ENCODE measurements at places on chromosomes 6 and 20.
A peak's percentile ranks its signal among the peaks of the same experiment; 100 is the strongest.

GRCh38 chr6:13811627-13812358 is 2.6 kb downstream of the MCUR1 start:
- no peak for DNase-seq

- peak; percentile 67 for DNase-seq
These were observed 9.4 kb upstream of the FRMD1 start for GRCh38 chr6:168088161-168089053.

DNA sequence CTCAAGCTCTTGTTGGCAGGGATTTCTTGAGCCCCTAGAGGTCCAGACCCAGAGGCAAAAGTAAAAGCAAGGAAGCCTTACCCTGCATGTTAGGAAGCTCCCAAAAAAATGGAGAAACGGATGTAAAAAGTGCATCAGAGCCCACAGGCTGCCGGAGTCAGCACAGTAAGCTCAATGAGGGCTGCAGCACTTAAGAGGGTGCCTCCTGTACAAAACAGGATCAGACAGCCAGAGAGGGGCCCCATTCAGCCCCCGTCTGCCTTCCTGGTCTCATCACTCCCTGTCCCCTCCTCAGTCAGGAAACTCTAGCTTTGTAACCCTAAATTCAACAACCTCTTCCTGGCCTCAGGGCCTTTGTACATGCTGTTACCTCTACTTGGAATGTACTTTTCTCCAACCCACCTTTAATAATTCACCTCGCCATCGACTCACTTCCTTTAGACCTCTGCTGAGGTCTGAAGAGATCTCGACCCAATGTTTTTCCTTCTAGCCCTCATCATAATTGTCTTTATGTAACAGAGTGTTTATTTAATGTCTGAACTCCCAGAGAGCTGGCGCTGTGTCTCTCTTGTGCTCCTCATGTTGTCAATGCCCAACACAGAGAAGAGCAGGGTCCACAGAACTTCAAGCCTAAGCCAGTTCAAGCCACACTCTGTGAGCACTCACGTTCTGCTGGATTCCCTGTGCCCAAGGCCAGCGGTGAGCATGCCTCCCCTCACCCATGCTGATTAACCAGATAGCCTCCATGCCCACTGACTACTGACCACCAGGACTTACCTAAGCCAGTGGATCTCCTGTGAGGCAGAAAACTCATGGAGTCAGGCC is 2.8 kb upstream of the PLCG1 start:
- DNase-seq = no peak

GRCh38 chr6:169960886-169961611 is 209.6 kb downstream of the ERMARD start:
- DNase-seq = no peak

DNA sequence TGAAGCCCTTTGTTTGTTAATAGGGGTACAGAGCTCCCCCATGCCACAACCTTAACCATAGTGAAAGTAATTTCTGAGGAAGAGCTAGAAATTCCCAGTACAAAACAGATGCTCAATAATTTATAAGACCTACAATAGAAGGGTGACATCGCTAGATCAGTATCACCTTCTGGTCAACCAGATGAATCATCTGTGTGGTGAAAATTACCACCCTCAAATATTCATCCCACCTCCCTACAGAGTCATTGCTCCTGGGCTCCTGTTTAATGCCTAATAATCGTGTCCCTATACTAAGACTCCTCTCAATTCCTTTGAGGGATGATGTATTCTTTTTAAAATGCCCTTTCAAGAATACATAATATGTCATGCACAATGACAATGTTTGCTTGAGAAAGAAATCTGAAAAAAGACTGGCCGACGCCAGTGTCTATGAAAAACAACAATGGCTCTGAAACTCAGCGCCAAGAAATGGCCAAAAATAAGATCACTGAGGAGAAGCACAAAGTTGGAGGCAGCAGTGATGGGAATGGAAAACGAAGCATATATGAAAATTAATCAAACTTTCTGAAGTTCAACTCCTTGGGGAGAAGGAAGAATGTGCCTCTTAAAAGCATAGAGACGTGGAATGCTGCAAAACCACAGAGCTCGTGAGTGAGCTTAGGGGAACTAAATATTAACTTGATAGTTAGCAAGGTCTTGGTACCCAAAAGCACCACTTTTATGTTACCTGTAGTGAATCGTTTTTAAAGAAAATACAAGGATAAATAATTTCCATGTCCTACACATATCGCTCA is 11.0 kb upstream of the ADGRF5 start:
- no peak for DNase-seq

DNA sequence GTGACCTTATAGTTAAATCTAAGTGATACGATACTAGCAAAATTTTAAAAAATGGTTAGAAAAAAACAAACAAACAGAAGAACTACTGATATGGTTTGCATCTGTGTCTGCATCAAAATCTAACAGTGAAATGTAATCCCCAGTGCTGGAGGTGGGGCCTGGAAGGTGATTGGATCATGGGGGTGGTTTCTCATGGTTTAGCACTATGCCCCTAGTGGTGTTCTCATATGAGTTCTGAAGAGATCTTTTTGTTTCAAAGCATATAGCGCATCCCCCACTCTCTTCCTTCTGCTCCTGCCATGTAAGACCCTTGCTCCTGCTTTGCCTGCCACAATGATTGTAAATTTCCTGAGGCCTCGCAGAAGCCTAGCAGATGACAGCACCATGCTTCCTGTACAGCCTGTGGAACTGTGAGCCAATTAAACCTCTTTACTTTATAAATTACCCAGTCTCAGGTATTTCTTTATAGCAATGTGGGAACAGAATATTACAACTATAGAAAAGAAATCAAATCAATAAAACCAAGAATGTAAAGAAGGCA is 5.4 kb downstream of the FBXL4 start:
- no peak for DNase-seq

DNA sequence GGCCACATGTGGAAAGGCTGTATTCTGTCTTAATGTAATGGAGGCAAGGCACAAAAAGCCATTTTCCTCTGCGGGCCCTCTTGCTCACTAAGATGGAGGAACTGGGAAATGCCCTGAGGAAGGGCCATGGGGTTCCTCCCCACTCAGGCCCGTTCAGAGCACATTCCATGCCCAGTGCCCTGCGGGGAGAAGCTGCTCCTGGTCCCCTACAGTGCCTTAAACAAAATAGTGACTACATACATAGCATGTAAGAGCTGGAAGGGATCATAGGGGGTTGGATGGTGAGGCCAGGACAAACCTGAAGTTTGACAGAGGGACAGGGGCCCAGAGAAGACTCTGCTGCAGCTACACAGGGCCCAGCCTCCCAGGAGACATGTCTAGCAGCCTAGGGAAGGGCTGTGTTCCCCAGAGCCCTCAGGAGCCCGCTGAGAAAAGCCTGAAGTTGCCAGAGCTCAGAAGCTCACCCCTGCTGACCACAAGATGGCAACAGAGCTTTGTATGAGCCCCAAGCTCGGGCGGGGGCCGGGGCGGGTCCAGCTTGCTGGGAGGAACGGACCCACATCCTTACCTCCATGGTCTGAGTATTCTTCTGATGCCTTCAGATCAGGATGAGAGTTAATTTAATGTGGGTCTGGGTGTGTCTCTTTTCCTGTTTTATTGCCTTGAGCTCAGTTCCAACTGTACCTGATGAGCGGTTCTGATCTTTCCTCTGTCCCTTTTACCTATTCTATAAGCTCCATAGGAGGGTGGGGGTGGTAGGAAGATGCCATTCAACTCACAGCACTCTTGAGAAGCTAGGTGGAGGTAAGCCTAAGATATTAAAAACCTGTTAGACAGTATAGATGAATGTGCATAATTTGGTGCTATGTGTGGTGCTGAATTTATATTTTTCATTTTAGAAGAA is 242.9 kb downstream of the CDC5L start:
- DNase-seq = peak; percentile 68

GRCh38 chr6:99402448-99402847 is 8.5 kb upstream of the COQ3 start:
- DNase-seq = no peak

DNA sequence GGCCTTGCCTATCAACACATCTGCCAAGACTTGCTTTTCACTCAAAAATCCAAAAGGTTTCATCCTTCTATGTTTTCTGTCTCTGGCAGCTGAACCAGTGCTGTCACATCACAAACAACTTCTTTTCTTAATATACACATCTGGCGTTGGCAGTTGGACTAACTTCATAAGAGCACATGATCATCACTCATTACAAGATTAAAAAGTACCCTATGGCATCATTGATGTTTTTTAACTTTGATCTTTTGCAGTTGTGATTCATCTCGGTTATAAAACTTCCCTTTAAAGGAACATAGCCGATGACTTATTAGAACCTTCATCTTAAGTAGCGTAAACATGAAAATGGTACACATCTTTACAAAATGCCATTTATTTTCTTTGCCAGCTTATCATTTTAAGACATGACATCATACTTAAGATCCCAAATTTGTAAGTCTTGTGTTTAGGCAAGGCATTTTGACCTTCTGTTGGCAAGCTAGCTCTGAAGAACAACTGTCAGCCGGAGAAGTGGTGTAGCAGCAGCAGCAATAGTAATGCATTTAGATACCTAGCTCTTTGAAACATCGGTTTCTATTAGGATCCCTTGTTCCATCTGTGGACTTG is 64.2 kb upstream of the SUPT3H start:
- DNase-seq = no peak

- no peak for DNase-seq
These were observed 44.1 kb downstream of the SCP2D1 start for GRCh38 chr20:18857640-18858039.

DNA sequence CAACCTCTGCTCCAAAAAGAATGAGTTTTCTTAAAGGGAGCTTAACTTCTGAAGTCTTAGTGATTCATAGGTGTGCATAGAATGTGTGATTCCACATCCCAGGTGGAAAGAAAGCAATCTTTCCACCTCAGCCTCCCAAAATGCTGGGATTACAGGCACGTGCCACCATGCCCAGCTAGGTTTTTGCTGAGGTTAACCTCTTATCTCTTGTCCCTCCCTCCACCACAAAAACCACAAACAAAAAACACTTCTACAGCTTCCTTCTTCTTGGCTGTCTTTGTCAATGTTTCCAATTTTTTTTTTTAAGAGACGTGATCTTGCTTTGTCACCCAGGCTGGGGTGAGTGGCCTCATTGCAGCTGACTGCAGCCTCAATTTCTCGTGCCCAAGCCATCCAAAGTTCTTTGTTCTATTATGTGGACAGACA is 8.1 kb upstream of the CSE1L start:
- no peak for DNase-seq

DNA sequence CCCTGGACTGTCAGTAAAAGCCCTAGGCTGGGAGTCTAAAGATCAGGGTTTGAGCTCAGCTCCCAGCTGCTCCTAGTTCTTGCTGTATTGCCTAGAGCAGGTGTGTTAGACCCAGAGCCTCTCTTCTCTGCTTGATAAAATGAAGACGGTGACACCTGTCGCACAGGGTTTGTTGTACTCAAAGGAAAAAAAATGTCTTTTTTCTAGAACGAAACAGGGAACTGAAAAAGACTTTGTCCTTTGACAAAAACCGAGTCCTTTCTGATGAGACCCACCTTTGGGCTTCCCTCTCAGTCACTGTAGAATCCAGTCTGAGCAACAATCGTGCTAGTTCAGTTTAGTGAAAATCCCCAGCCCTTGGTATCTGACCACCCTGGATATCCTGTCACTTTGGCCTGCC is 102.1 kb upstream of the LAMP5 start:
- DNase-seq = no peak

GRCh38 chr6:142819603-142820337 is 125.2 kb downstream of the HIVEP2 start:
- DNase-seq = no peak

- DNase-seq = no peak
These were observed 109.9 kb downstream of the GFRAL start for GRCh38 chr6:55437141-55437540.

- no peak for DNase-seq
These were observed 911.1 kb upstream of the MAN1A1 start for GRCh38 chr6:120260636-120261035.

- no peak for DNase-seq
These were observed 62.2 kb downstream of the FILIP1 start for GRCh38 chr6:75431379-75431778.

DNA sequence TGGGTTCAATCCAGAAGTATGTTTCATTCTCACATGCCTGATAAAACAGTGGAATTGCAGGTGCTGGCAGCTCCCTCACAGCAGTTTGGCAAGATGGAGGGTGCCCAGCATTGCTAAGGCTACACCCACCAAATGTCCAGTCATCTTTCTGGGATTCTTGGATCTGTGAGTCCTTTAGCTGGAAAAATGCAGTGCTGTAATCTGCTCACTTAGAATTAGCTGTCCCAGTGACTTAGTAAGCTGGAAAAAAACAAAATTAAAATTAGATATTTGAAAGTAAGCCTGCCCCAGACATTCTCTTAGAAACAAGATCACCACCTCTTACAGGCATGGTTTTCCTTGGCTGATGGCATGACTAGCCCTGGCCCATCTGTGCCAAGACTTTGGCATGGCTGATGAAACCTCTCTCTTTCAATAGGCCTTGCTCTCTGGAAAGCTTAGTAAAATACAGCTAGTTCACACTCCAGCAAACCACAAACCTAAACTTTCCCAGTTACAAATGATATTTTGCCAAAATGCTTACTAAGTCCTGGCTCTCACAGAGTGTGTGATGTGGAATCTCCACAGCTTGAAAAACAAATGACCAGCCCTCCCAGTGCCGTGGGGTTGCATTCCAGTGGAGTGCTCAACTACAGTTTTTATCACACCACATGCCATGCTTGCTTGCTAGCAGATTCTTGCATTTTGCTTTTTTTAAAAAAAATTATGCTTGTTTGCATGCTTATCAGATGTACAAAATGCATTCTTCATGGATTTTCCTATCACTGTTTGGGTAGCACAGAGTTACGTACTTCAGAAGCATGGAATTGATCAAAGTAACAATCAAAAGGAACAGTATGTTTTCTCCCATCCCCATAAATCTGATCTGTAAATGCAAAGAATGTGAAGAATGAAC is 261.5 kb downstream of the EYA4 start:
- DNase-seq = no peak

GRCh38 chr6:47298475-47298874 is 11.2 kb downstream of the TNFRSF21 start:
- no peak for DNase-seq

DNA sequence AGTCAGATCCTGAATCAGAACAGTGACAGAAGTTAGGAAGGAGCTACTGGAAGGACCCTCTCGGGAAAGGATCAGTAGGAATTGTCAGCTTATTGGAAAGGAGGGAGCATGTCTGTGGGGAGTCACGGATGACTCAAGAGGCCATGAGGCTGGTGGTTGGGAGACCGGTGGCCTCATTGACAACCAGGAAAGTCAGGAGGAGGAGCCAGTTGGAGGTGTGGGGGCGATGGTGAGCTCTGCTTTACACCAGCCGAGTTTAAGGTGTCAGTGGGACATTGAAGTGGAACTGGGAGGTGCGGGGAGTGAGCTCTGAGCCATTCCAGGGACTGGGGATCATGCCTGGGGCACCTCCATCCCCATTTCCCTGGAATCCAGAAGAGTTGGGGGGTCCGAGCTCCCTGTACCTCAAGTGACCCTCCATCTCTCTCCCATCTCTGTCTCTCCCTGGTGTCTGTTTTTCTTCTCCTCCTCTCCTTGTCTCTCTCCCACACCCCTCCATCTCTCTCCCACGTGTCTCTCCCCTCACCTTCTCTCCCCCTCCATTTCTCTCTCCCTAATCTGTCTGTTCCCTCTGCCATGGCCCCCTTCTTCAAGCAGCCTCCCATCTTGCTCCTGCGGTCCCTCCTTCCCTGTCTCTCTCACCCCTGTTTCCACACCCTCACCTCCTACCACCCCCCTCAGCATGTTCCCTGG is 14.3 kb upstream of the ZBTB9 start:
- DNase-seq = no peak

- DNase-seq = no peak
These were observed 4.1 kb downstream of the RBM38 start for GRCh38 chr20:57395111-57395966.
